Adrenal gland (tissue), 19 donors: ENCODE measurements at places on chromosomes 1 and 21. TPM values are rescaled to one million over a fixed set of nuclear protein-coding genes. Genes with fewer than 3 reads are reported as not detected.

DNA sequence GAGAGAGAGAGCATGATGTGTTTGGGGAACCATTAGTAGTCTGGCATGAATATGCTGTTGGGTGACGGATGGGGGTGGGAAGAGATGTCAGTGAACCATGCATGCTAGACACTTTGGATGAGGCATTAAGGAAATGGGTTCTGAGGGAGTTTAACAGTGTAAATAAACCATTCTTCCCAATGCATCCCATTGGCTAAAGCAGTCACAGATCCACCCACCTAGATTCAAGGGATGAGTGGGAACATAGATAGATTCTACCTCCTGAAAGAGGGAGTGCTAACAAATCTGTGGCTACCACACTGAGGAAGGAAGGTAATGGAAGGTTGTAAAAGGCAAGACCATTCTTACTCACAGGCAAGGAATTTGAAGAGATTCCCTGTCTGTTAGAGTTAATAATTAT is 129.8 kb upstream of the CACNA1E start:
- H3K27me3 ChIP-seq: no peaks in the 10 kb centered on the region
- DNase-seq: no peak
- no peak overlapping the region for H3K4me3 ChIP-seq
- H3K27ac ChIP-seq: no peak overlapping the region
- no peaks in the 10 kb centered on the region for H3K36me3 ChIP-seq

DNA sequence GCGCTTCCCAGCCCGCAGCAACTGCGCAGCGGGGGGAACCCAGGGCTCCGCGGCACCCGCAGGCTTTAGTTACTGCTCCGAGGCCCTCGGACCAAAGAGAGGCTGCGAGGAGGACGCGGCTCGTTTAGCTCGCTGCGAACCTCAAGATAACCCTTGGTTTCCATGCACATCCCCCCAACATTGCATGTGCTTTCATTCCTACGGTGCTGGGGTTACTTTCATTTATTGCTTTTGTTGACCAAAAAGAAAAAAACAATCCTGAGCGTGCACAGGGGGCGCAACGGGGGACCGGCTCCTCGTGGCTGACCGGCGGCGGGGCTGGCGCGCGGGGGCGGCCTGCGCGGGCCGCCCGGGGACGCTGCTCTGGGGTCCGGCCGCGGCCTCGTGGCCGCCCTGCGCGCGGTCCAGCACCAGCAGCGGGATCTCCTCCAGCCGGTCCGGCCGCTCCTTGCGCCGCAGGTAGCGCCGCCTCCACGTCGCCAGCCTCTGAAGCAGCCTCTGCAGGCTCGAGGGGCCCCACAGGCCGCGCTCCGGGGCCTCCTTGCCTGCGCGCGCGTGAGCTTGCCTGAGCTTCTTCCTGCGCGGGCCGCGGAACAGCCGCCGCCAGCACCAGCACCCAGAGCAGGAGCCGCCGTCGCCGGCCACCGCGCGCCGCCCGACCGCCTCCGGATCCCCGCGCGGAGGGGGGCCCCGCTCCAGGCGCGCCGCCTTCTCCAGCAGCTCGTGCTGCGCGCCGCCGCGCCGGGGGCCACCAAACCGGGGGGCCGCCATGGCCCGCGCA is 77.4 kb downstream of the DESI2 start:
- H3K27ac ChIP-seq: peak overlapping the region; percentile 54
- no peaks in the 10 kb centered on the region for H3K36me3 ChIP-seq
- no peaks in the 10 kb centered on the region for H3K27me3 ChIP-seq
- peak; percentile 47 for DNase-seq
- H3K4me1 ChIP-seq: no peaks in the 10 kb centered on the region

- no peaks in the 10 kb centered on the region for H3K27me3 ChIP-seq
- H3K27ac ChIP-seq: no peak overlapping the region
- no peaks in the 10 kb centered on the region for H3K4me1 ChIP-seq
- peaks cover 95% of the 10 kb centered on the region for H3K36me3 ChIP-seq
- DNase-seq: no peak
Observed at GRCh38 chr21:32321480-32321879, 22.8 kb downstream of the MRAP start.

DNA sequence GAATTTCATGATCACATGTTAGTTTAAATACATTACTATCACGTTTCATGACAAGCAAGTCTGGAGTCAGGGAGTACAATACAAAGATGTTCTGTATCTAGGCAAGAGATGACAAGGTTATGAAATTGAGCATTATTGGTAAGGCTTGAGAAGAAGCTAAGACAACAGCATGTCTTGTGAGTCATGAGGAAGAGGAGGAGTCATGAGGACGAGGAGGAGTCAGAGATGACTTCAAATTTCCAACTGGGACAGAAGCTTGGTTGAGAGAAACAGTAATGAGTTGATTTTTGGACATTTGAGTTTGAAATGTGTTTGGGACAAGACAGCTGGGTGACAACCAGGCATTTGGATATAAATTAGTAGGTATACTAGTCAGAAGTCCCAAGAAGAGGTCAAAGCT is 4.3 kb upstream of the UBE2U start:
- H3K27me3 ChIP-seq: no peaks in the 10 kb centered on the region
- no peaks in the 10 kb centered on the region for H3K4me1 ChIP-seq
- H3K4me3 ChIP-seq: no peak overlapping the region
- H3K27ac ChIP-seq: no peak overlapping the region

Gene PLA2G2A
- not detected for total RNA-seq
